ENCODE measurements at places on chromosomes 5 and 9.

DNA sequence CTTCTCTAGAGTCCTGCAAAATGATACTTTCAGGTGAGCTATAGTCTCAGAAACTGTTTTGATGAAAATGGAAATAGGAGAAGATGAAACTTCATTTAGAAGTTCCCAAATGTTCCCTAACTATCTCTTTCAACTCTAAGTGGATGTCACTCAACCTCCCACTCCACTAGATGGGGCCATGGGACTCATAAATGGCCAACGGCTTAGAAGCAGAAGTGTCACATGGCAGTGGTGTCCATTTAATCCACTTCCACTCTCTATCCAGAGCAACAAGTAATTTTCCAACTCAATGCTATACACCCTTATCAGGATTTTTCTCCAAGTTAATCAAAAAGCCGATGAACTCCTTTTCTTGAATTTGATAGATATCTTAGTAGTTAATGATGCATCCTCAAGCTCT lies 295.7 kb downstream of the EDIL3 start:
- DNase-seq = no peak

GRCh38 chr5:144395704-144396103 lies 225.0 kb downstream of the KCTD16 start:
- no peak for DNase-seq

DNA sequence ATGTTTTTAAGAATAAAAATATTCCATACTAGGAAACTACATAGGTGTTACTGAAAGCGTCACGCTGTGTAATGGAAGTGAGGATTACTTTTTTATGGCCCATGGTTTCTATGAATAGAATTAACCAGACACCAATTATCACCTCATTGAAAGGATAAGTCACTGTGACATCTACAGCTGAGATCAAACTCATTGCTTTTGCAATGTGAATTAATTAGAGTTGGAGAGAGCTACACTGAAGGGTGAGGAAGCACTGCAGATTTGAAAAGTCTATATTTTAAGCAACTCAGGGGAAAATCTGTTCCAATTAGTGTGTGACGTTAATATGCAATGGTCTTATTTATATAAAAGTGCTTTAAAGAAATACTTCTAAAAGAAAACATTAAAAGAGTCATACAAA lies 1300.1 kb upstream of the DMAC1 start:
- DNase-seq = no peak

DNA sequence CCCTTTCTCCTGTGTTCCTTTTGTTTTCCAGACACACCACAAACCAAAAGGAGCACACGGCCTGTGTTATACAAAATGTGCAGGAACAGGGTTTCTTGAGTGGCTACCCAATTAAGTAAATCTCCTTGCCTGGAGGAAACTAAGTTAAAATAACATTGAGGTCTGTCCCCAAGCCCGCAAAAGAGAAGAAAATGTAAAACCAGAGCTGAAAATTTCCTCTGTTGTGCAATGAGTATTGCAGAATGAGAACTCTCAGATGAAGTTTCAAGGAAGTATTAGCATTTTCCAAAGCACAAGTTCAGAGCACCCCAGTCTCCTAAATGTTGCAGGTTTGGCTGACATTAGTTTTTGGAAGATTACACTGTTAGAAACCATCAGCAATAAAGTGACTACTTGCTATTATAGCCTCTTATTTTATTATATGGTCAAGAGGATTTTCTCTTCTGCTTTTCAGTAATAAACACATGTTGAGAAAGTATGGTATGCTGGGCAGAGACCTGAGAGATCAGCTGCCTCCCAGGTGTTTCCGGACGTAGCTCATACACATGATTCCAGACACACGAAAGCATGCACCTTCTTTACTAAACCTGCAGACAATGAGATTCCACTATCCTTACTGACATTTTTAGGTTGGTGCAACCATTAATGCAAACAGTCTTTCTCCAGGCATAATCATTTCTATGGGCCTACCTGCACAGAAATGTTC lies 161.3 kb downstream of the SNCAIP start:
- no peak for DNase-seq

DNA sequence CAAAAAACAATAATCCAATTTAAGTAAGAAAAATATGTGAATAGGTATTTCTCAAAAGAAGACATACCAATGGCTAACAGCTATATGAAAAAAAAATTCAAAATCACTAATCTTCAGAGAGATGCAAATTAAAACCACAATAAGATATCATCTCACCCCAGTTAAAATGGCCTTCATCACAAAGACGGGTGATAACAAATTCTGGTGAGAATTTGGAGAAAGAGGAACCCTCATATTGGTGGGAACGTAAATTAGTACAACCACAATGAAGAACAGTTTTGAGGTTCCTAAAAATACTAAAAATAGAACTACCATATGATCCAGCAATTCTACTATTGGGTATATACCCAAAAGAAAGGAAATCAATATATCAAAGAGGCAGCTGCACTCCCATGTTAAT lies 94.3 kb downstream of the TMEM167A start:
- no peak for DNase-seq

GRCh38 chr9:37342493-37342892 lies 80.0 kb upstream of the GRHPR start:
- DNase-seq = no peak

GRCh38 chr9:21853414-21853813 lies 51.0 kb downstream of the MTAP start:
- no peak for DNase-seq

DNA sequence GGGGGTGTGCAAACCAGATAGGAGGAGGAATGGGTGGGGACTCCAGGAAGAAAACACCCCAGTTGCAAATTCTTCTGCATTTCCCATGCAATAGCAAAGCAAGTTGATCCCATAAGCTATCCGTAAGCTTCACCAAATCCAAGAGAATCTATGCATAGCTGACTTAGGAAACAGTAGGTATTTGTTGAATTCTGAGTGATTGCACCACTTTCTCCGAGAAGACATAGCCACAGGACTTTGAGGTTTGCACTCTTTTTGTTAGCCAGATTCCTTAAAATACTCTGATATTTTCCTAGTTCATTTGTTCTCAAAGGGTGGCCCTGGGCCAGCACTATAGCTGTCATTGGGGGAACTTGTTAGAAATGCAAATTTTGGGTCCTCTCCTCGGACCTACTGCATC lies 271.9 kb downstream of the SLIT3 start:
- DNase-seq = no peak

DNA sequence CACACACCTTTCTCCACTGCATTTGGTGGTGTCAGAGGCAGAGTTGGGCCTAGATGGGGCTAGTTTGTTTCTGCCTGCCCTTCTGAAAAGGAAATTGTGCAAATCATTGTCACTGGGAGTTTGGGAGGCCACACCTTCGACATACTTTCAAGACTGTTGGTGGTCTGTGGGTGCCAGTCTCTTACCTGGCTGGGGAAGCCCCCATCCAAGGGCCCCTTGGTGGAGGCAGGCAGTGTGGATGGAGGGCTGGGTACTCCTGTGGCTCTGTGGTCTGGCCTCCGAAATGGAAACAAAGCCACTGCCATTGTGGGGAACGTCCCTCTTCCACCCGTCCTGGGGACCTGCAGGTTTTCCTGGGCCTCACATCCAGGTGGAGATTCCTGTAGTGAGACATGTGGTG lies 10.9 kb upstream of the PHYHD1 start:
- no peak for DNase-seq

DNA sequence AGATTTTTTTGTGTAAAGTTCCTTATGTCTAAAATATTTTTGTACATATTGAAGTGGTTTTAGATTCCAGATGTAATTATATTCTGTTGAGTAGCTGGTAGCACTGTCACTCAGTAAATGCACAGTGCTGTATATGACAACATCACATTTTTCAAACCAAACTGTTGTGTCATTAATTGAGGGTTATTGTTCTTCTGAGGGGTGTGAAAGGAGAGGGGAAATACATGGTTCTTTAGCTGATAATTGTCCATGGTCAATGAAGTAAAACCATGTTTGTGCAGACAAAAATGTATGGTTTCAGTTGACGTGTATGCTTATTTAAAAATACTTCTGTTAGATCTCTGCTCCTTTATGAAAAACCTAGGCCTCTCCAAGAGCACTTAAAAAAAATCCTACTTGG lies 3.3 kb downstream of the ZNF462 start:
- no peak for DNase-seq

GRCh38 chr9:91776409-91777291 lies 173.4 kb downstream of the ROR2 start:
- no peak for DNase-seq

GRCh38 chr5:100749771-100750284 lies 153.3 kb downstream of the ST8SIA4 start:
- no peak for DNase-seq

DNA sequence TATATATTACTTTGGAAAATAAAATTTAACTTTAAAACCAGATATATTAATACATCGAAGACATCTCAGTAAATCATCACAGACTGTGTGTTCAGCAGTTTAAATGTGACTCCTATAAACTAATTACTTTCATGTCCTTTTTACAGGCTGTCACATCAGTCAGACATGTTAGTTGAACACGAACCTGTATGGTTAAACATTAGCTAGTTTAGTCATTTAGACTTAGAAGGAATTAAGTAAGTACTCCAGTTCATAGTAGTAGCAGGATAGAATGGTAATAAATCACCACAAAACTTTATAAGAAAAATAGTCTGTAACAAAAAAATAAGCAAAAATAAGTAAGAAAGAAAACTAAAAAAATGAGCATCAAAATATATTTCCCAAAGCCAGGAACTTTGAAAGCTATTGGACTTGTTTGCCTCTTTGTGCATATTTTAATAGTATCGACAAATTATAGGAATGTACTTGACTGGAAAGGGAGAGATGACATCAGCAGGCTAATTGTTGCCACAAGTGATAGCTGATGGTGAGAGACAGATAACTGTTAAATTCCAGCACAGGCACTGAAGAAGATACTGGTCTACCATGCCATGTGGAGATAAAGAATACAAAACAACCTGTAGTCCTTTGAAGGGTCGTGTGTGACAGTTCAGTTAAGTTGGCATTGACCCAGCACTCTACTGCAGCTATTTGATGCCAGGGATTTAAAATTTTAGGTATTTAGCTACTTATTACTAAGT lies 83.9 kb downstream of the RIC1 start:
- DNase-seq = no peak

GRCh38 chr5:132017316-132017715 lies 5.9 kb upstream of the ACSL6 start:
- no peak for DNase-seq

GRCh38 chr9:97559111-97559514 lies 57.6 kb downstream of the TMOD1 start:
- no peak for DNase-seq

GRCh38 chr9:32291370-32291769 lies 93.1 kb upstream of the ACO1 start:
- DNase-seq = no peak

GRCh38 chr9:136725612-136726011 lies 13.2 kb downstream of the DIPK1B start:
- DNase-seq = peak; percentile 41

DNA sequence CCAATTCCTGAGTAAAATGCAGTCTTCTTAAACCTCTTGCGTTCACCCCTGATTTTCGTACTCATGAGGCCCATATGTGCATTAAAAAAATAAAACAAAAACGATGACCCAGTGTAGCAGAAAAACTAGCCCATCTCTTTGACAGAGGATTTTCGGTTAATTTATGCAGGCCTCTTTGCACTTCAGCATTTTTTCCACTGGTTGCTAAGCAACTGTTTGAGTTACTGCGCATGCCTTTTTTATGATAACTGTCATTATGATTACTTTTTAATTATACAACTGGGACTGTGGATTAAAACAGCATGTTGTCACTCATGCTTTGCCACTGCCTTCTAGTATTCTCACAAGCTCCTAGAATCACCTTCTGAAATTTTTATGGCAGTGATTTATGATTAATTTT lies 165.0 kb downstream of the SMARCA2 start:
- no peak for DNase-seq

GRCh38 chr5:88670461-88670860 lies 212.5 kb downstream of the MEF2C start:
- DNase-seq = no peak

GRCh38 chr5:137004279-137004678 lies 494.8 kb downstream of the SPOCK1 start:
- DNase-seq = no peak

DNA sequence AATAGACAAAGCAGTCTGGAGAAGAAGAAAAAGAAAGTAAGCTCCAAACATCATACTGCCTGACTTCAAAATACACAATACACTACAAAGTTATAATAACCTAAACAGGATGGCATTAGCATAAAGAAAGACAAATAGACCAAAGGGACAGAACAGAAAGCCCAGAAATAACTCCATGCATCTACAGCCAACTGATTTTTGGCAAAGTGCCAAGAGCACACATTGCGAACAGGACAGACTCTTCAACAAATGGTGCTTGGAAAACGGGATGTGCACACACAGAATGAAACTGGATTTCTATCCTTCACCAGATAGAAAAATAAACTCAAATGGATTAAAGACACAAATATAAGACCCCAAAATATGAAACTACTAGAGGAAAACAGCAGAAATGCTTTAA lies 66.6 kb upstream of the SPATA31E1 start:
- no peak for DNase-seq

- no peak for DNase-seq
Observed at GRCh38 chr9:138040446-138041430, 163.2 kb downstream of the CACNA1B start.

GRCh38 chr5:43353668-43354067 lies 40.5 kb upstream of the HMGCS1 start:
- no peak for DNase-seq
